ENCODE measurements at places on chromosomes 2 and 18. TPM values are rescaled to one million over a fixed set of nuclear protein-coding genes. Genes with fewer than 3 reads are reported as not detected.

GAD1 gene
- not detected for total RNA-seq

SERPINB7 gene
- total RNA-seq, result not detected

GRCh38 chr2:26573241-26573925 is 67.8 kb downstream of the CIB4 start:
- DNase-seq, result peak; percentile 14

CYP1B1 gene
- total RNA-seq, result 115 TPM

Measured in left cardiac atrium (tissue), 4 donors.